ENCODE measurements at places on chromosomes 11 and 22.

- DNase-seq, result no peak
These were observed 74.3 kb downstream of the SCN3B start for GRCh38 chr11:123580137-123580536.

GRCh38 chr11:65304110-65304509, 10.6 kb upstream of the CDC42EP2 start:
- DNase-seq, result no peak

- peak; percentile 14 for DNase-seq
These were observed 220.4 kb upstream of the RAG2 start for GRCh38 chr11:36818410-36818809.

GRCh38 chr11:123111465-123111864, 49.5 kb upstream of the HSPA8 start:
- peak; percentile 63 for DNase-seq

- DNase-seq, result no peak
These were observed 15.3 kb downstream of the CLPB start for GRCh38 chr11:72418834-72419560.

DNA sequence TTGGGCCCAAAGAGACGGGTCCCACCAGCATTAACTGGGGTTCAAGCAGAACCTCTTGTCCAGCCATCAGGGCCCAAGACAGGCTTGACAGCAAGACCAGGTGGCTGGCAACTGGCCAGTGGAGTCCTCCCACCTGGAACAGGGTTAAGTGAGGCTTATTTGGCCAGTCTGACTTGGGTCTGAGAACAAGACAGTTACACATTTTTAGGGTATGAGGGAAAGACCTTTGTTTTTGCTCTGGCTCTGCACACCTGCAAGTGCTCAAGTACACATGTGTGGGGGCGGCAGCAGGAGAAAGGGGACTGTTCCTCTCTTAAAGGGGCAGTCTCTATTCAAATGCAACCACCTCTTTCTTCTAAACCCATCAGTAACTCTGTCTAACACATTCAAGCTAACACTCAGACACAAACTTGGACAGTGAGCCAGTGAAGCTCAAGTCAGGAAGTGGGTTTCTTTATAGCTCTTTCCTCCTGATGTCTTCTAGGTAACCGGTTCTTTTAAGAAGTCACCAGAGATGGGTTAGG, 116.2 kb downstream of the ETS1 start:
- no peak for DNase-seq

- no peak for DNase-seq
These were observed 134.4 kb downstream of the CTTN start for GRCh38 chr11:70532731-70533130.

DNA sequence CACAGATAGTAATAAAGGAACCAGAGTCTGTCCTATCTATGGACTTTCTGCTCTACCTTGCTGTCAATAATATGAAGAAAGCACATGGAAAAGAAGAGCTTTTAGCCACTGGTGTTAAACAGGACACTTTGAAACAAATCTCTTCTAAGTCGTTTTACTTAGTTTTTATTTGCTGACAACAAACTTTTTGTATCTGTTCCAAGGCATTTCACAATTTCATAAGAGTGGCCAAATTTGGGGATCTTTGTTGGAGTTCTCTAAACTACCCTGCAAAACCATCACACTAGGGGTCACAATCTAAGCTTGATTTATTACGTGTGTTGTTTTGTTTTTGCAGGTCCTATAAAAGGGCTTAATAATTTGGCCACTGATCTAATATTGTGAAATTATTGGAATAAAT, 54.4 kb downstream of the BBOX1 start:
- no peak for DNase-seq

DNA sequence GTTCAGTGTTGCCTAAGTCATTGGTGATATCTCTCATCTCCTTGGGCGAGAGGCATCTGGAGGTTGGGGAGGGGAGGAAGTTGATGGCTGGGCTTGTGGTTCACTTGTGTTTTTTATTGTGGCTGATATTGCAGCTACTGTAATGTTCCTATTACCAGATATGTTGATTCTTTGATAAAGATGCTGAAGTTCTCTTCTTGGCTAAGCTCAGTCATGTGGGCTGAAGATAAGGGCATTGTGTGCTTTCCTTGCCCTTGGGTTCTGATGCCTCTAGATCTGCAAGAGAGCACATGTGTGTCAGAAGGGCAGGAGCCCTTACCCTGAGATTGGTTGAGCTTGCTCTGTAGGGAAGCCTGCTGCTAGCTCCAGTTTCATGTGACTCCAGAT, 12.0 kb downstream of the STX3 start:
- no peak for DNase-seq

GRCh38 chr11:47267876-47268275, 2.1 kb upstream of the MADD start:
- DNase-seq, result no peak

- DNase-seq, result no peak
These were observed 962.3 kb upstream of the RAG2 start for GRCh38 chr11:37560346-37560745.

DNA sequence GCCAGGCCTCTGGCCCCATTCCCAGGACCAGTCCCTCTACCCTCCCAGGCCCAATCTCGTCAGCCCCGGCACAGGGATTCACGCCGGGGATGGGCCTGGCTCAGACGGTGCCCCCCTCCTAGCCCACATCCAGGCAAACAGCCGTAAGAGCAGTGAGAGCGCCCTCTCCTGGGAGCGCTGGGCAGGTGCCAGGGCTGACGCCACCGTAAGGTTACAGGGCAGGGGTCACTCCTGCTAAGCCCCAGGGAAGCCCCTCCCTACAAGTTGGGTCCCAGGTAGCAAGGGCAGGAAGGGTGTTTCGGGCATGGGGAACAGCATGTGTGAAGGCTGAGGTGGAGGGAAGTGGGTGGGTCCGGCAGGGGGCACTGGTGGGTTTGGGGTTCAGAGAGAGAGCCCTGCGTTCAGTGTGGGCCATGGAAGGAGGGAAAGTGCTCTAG, 19.2 kb upstream of the PPARA start:
- no peak for DNase-seq

- no peak for DNase-seq
These were observed 16.9 kb downstream of the CTNND1 start for GRCh38 chr11:57778318-57779037.

DNA sequence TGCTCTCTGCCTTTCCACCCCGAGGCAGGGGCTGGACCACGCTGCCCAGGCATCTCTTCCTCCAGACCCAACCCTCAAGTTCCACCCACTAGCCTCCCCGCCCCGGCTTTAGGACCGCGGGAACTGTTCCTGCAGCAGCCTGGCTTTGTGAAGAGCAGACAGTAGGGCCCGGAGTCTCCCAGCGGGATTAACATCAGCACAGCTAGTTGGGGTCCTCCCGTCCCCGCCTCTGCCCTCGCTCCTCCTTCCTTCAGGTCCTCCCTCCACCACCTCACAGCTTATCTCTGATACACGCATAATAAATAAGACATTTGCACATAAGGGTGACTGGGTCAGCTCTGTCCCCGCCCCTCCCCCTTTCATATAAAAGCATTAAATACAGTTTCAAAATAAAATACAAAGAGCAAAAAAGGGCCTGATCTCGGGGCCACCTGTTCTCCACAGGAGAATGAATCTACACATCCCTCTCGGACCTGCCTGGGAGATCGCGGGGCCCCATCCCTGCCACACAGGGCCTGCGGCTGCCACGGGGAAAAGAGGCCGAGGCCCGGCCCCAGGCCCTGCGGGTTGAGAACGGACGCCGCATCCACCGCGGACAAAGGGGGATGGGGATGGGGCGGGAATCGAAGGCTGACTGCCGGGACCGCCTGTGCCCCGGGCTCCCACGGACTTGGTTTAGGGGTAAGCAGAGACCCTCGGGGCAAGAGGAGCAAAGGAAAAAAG, 6.5 kb downstream of the ZFTA start:
- no peak for DNase-seq

DNA sequence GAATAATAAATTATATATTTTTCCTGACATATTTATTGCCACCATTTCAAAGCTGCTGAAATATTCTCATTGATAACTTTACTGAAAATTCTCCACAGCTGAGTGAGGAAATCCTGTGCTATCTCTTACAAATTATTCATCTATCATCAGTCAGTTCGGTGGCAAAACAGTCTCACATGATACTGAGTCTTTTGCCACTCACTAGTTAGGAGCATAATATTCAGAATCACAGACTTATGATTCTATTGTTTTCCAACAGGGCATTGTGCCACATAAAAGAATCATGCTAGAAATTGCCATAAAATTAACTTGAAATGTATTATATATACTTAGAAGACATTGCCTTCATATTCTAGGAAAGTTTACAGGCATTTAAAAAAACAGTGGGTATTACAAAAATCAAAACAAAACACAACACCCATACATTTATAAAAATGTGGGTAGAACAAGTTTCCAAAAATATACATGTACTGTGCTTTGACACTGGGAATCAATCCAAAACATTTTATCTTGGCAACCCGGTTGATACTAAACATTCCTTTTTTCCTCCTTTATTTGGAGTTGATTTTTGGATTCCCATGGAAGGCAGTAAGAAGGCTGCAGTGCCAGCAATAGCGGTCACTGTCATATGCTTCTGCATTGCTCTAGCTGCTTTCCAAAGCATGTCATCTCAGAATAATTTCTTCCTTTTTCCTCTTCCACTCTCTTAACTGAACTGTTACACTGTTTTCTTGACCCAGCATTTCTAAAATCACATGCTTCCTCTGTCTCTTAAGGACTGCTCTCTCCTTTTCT, 42.5 kb downstream of the ATG16L2 start:
- no peak for DNase-seq

DNA sequence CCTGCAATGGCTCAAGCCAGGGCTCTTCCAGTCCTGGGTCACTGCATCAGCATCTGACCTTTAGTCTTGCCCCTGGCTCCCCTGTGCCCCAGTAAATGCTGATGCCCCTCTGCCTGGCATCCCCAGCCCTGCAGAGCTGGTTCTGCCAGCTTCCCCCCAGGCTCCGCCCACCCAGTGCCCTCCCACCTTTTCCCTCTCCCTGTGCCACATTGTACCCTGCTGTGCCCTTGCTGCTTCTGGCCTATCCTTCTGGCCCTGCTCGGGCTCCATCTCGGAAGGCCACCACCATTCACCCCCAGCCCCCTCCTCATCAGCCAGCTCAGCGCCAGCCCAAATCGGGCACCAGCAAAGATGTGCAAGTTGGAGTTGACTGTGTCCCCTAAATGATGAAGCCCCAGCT, 7.4 kb downstream of the CAPN5 start:
- DNase-seq, result peak; percentile 44

- no peak for DNase-seq
These were observed 22.7 kb upstream of the IL17REL start for GRCh38 chr22:50035131-50035881.

GRCh38 chr11:13297917-13298356, 20.3 kb downstream of the BMAL1 start:
- no peak for DNase-seq

DNA sequence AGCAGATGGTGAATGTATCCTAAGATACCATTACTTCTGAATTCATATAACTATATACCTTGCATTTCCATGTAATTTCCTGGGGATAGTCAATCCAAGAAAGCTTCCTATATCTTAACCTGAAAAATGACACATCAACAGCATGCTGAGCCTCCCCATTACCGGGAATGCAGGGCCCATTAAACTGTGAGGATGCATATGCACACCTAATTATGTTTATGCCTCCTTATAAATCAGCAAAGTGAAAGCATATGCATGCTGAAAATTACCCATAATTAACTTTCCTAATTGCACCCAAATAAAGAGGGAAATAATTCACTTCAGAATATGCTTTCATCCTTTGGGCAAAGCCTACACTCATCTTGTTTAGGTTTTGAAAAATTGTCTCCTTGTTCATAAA, 663.0 kb downstream of the KCNA4 start:
- DNase-seq, result no peak

- no peak for DNase-seq
These were observed 35.0 kb upstream of the SORL1 start for GRCh38 chr11:121417055-121417551.

DNA sequence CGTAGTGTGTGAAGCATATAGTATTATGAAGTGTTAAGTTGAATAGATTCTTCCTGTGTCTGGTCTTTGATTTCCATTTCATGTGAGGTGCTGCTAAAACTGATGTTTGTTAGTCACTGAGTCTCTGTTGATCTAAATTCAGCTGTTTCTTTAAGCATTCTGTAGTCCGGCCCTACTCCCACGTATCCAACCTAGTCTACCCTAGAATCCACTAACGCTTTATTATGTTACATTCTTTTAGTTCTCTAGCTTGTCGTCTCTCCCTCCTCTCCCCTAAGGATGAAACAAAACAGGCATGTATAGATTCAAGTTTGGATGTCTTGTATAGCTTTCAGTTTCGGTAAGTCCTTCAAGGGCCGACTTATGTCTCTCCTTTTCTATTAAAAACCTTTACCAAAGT, 4.1 kb downstream of the WEE1 start:
- DNase-seq, result no peak

- no peak for DNase-seq
These were observed 30.3 kb upstream of the WNT7B start for GRCh38 chr22:46007003-46007847.

GRCh38 chr11:132424433-132424832, 1054.0 kb downstream of the NTM start:
- no peak for DNase-seq

- no peak for DNase-seq
These were observed 22.6 kb upstream of the GNAZ start for GRCh38 chr22:23047742-23048141.

DNA sequence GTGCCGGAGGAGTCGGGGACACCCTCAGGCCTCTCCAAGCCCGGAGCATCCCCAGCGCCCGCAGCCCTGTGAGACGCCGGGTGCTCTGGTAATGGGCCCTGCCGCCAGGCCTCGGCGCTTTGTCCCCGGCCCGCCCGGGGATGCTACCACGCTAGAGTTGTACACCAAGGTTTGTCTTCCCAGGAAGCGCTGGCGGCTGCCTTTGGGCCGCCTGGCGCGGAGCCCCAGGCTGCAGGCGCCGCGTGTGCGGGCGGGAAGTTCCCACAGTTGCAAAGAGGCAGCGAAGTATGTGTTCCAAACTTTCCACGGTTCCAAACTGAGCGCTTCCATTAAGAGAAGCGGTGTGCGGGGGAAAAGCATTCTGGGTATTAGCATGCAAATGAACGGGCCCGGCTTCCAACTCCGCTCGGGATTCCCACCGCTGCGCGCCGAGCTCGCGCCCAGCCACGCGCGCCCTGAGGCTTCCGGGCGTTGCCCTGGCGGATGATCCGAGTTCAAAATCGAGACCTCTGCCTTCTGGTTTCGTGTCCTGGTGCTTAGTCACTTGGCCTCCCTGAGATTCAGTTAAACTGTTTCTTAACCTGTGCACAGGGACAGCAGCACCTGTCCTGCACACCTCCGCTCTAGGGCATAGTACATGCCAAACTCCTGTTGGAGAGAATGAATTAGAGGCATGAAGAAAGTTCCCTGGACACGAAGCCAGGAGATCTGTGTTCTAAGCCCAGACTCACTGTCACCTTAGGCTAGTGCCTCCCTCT, 1.3 kb upstream of the PATZ1 start:
- peak; percentile 78 for DNase-seq

- no peak for DNase-seq
These were observed 8.4 kb upstream of the ETS1 start for GRCh38 chr11:128595775-128596174.

GRCh38 chr11:26027887-26028286, 304.0 kb upstream of the ANO3 start:
- no peak for DNase-seq

- no peak for DNase-seq
These were observed 407.1 kb upstream of the LRRC4C start for GRCh38 chr11:41866525-41866924.

GRCh38 chr11:86861810-86862209, 61.5 kb downstream of the PRSS23 start:
- DNase-seq, result no peak

GRCh38 chr11:30459821-30460220, 126.3 kb downstream of the MPPED2 start:
- DNase-seq, result no peak

Measured in NCI-H1417 (cell line).